ENCODE measurements at places on chromosomes 12 and 14. TPM values are rescaled to one million over a fixed set of nuclear protein-coding genes. Genes with fewer than 3 reads are reported as not detected.

Gene CIROP
- not detected for total RNA-seq

Gene SSPN
- 0.91 TPM for total RNA-seq

Gene SMIM41
- 0.88 TPM for total RNA-seq

Gene GLI1
- 2.3 TPM for total RNA-seq

Gene KLRF1
- total RNA-seq, result not detected

Gene CCDC175
- not detected for total RNA-seq

Gene SPIC
- not detected for total RNA-seq

GRCh38 chr14:22449600-22449905 lies 139.5 kb downstream of the DAD1 start:
- DNase-seq, result no peak

- no peak for DNase-seq
Measured at GRCh38 chr12:122610911-122611310, 83.9 kb downstream of the KNTC1 start.

- DNase-seq, result no peak
Measured at GRCh38 chr14:103548463-103549351, 13.8 kb downstream of the BAG5 start.

DNA sequence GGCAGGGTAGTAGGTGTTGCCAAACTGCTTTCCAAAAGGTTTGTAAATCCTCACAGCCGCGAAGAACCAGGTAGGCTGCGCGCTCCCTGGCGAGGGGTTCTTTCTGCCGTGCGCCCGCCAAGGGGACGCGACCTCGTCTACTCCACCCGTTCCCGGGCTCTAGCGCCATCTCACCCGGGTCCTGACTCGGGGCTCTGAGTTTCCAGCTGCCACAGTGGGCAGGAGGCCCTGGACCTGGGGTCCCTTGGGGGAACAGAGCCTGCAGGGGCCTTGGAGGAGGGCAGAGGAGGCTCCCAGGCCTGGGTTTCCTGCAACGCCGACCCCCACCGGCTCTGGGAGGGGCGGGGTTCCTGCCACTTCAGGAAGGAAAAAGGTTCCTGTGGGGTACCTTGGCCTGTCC lies 706 bp downstream of the ANHX start:
- no peak for DNase-seq

DNA sequence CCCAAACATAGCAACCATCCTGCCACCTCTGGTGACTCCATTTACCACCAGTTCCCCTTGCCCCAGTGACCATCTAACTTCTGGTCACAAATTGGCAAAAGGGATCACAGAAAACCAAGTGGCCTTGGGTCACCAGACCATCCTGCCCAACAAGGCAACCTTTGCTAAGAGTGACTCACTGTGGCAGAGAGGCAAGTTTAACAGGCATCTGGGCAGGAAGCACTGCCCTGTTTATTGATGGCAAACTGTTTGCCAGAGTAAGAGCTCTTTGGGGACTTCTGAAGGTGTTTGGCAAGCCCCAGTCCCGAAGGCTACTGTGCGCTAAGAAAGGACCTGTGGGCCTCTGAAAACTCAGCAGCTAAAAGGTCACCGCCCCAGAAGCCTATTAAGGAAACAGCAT lies 28.2 kb upstream of the TMEM233 start:
- no peak for DNase-seq

DNA sequence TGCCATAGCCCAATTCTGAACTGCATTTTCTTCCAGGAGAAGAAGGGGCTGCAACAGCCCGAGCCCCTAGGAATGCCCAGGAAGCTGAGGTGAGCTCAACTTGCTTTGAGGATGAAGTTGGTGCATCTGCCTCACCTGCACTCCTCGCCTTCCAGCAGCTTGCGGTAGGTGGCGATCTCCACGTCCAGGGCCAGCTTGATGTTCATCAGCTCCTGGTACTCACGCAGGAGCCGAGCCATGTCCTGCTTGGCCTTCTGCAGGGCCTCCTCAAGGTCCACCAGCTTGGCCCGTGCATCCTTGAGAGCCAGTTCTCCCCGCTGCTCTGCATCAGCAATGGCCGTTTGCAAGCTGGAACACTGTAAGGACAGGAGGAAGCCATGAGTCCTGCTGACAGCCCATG lies 6.0 kb downstream of the KRT75 start:
- no peak for DNase-seq

DNA sequence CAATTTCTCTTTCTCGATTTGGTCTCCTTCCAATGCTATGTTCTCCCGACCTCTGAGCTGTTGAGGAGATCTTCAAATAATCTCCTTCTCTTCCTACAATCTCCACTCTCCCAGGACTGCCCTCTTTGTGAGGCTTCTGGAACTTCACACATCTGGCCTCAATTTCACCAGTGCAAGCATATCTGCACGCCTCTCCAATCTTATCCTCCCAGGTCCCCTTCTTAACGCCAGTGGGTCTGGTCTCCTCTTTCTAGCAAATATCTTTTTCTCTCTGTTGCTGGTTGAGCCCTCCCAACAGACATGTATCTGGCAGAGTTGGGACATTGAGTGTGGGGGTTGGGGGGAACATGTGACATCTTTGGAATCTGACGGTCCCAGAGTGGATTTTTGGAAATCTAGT lies 17.9 kb downstream of the RTL1 start:
- DNase-seq, result no peak

DNA sequence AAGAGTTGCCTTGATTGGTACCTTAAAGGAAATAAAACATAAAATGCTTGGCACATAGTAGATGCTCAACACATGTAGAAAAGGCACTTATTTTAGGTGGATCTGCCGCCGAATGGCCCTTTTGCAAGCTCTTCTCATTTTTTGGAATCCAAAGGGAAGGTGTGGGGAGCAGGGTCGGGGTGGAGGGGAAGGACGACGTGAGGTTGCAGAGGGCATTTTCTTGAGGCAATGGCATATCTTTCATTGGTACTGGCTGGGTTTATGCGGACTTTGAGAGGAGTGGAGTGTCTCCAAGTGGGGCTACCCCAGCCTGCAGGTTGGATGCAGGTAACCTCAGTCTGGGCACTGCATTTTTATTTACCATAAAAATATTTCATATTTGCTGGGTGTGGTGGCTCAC lies 8.1 kb downstream of the RTL1 start:
- DNase-seq, result no peak

GRCh38 chr14:99333214-99333613 lies 61.2 kb upstream of the BCL11B start:
- DNase-seq, result no peak

DNA sequence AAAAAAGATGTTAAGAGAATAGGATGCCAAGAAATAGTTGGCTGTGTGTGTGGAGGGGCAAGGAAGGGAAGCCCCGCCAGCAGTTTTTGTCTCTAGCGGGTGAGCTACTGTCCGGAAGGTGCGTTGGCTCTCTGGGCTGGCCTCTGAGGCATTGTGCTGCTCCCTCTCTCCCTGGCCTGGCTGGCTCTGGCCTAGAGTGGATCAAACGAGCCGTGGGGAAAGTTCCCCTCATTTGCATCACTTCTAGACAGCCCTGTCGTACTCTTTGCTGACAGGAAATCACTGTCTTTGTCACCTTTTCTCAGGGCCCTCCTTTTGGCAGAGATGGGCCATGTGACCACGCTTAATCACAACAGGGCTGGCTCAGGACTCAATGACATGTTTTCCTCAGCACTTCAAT lies 236.1 kb upstream of the NPAS3 start:
- DNase-seq, result no peak

DNA sequence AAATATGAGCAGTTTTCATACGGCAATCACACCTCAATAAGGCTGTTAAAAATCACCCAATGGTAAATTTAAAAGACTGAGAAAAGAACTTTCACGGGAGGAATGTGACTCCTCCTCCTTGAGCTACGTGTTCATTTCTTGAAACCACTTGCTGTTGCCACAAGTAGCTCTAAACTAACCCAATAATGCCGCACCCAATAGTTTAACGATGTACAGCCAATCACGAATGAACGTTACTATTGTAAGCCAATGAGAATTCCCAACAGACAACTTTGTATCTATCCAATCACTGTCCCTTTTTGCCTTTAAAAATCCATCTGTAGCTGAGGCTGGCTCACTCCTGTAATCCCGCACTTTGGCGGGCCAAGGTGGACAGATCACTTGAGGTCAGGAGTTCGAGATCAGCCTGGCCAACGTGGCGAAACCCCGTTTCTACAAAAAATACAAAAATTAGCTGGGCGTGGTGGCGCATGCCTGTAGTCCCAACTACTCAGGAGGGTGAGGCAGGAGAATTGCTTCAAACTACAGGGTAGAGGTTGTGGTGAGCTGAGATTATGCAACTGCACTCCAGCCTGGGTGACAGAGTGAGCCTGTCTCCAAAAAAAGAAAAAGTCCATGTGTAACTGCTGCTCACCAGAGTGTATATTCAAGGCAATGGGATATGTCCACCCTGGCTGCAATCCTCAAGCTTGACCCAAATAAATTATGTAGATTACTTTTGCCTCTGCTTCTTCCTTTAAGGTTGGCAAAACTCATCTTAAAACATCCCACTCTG lies 24.4 kb upstream of the BTBD6 start:
- DNase-seq, result no peak

DNA sequence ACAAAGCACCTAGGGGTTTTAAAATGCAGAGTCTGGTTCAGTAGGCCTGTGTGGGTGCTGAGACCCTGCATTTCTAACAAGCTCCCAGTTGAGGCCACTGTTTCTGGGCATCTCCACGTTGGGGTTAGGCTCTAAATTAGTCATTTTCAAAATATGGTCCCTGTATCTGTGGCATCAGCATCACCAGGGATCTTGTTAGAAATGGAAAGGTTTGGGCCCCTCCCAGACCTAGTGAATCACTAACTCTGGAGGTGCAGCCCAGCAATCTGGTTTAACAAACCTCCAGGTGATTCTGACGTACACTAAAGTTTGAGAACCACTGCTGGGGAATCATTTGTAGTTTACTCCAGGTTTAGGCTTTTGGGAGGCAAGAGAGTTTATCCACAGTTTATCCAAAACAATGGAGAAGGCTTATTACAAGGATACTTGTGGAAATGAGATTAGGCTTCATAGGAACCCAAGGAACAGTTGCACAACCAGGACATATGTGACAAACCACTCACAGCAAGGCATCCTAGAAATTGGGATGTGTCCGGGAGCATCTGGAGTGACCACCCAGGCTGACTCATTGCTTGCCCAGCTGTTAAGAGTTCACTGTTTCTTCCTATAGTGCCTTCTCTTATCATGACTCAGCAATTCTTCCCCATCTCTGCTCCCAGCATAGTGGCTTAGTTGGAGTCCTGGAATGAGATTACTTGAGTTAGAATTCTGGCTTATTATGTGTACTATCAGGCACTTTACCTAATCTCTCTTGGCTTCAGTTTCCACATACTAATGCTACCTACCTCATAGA lies 71.6 kb upstream of the STXBP6 start:
- DNase-seq, result no peak
